ENCODE measurements at places on chromosomes 3 and 15.

GRCh38 chr15:70741677-70742293 is 21.6 kb downstream of the UACA start:
- no peak for DNase-seq

DNA sequence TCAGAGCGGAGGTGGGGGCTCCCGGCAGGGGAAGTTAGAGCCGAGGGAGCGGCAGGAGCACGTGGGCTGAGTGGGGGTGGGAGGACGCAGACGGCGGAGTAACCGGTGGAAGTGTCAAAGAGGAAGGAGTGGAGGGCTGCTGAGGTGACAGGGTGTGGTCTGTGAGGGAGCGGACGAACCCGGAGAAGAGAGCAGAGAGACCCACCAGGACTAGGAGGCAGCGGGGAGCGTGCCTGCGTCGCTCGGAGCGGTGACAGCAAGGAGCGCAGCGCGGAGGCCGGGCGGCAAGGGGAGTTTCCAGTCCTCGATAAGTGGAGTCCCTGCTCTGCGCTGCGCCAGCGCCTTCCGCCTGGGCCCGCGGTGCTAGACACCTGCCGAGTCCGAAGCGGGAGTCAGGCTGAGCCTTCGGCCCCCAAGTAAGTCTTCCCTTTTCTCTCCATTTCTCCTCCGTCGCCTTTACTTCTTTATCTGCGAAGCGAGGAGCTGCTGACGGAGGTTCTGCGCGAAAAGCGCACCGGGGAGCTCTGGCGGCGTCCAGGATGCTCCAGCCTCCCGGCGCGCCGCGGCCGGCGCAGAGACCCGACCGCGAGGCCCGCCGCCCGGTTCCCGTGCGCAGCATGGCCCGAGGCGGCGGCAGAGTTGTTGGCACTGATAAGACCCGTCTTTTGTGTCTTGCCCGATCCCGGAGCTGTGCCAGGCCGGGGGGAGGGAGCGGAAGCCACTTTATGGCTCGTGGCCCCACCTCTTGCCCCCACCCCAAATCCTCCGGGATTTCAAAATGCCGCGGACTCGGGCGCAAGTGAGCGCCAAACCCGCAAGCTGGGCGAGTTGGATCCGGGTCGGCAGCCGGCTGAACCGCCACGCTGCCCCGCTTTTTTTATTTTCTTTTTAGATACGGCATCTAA is 533.0 kb upstream of the SEMA6D start:
- peak; percentile 60 for DNase-seq

- no peak for DNase-seq
Observed at GRCh38 chr3:181290941-181291340, 301.4 kb upstream of the DNAJC19 start.

DNA sequence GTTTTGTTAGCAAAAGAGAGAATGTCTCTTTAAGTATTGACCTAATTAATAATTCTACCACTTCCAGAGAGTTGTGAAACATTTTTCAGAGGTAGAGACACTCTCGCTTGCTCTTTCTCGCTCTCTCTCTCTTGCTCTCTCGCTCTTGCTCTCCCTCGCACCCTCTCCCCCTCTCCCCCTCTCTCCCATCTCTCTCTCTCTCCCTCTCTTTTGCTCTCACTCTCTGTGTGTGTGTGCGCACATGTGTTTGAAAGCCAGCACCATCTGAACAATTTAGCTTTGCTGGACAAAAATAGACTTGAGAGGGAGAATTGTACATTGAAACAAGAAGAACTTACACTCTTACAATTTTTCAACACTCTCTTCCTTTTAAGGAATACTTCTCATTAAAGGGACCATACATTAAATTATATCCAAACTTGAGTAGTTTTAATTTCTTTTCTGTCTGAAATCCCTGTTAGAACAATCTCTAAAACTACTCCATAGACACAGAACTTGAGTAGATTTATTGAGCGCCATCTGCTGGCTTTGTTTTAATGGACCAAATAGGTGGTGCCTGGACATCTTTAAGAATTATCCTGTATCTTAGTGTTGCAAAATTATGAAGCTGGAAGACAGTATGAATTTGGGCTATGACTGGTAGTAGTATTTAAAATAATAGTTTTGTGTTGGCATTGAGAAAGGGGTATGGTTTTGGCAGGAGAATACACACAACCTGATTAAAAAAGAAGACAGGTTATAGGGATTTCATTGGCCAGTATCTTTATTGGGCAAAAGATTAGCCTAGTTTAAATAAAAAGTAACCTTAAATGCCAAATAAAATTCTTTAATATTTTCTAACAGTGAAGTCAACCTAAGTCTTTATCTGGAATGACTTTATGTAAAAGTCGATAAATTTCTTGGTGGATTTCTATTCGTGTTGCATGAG is 124.6 kb downstream of the AKAP13 start:
- DNase-seq: no peak

- no peak for DNase-seq
Observed at GRCh38 chr3:82355228-82355627, 593.8 kb upstream of the GBE1 start.

- DNase-seq: no peak
Observed at GRCh38 chr3:150469031-150469930, 61.2 kb downstream of the TSC22D2 start.

- no peak for DNase-seq
Observed at GRCh38 chr15:52112203-52112750, 298 bp downstream of the BCL2L10 start.

DNA sequence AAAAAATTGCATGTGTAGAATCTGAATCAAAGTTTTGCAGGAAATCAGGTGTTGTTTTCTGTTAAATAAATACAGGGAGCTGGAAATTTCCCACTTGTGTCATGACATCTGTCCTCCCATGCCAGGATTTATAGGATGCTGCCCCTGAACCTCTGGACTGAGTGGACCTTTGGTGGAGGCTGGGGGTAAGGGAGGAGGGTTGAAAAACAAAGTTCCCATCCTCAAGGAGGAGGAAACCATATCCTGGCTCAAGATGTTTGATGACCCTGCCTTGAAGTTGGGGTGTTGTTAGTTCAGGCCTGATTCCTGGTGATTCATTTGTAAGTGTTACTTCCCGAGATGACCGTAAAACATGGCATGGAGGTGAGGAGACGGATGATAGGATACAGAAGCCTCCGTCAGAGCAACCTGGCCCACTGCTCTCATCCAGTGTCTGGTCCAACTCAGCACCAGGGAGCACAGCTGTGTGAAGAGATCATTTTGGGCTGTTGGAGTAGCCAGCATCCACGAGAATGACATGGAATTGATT is 223.6 kb downstream of the CACNA2D3 start:
- no peak for DNase-seq
